ENCODE measurements at places on chromosomes 1 and 21.

GRCh38 chr1:81801651-81802456, 1.1 kb downstream of the ADGRL2 start:
- DNase-seq: no peak

DNA sequence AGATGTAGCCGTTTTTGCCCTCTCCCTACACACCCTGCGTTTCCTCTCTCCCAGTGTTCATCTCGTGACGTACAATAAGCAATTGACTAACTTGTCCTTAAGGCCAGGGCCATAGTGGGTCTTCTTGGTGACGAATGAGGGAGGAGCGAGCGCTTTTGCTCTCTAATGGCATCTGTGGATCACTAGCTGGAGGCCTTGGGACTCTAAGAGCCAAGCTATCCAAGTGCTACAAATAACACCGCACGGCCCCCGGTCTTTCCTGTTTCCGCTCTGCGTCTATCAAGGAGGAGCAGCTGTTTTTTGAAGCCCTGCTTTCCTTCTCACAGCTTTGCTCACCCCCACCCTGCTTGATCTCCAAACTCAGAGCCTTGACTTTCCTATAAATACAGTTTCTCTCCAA, 25.2 kb downstream of the EVA1C start:
- DNase-seq: no peak

DNA sequence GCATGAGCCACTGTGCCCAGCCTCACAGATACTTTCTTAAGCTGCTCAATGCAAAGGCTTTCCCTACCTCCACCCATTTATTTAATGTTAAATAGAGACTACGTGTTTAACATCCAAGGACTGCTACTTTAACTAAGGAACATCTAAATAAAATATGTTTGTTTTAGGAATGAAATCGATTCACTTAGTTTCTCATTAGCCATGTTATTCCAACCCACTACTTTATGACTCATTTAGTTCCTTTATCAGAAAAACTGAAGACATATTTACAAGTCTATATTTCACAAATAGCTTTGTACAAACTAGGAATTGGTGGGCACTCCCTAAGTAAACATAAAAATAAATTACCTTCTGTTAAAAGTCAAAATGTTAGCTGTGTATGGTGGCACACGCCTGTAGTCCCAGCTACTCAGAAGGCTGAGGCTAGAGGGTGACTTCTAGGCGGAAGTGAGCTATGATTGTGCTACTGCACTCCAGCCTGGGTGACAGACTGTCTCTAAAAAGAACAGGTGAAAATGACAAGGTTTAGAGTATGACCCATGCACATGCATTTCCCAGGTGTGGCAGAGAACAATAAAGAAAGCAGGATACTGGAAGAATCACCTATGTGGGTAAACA, 39.9 kb upstream of the AK4 start:
- DNase-seq: no peak

DNA sequence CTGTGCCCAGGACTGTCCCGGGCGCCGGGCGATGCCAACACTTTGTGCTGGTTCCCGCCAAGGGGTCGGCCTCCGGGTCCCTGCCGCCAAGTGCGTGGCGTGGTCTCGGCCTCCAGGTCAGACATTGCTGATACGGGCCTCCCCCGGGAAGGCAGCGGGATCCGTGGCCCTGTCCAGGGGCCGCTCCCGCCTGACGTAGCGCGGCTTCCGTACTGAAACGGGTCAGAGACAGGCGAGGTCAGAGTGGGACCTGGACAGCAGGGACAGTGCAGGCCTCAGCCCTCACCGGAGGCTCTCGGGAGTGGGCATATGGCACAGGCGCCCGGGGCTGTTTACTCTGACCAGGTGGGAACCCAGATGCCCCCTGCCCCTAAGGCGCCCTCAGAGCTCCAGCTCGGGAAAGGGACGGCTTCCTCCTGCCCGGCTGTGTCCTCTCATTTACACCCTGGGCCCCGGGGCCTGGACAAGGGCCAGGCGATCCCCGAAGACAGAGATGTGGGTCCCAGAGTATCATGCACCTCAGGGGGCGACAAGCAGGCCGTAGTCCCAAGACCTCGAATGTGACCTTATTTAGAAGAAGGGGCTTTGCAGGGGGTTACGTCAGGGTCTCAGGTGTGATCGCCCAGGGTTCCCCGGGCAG, 8.8 kb upstream of the RNF223 start:
- no peak for DNase-seq

DNA sequence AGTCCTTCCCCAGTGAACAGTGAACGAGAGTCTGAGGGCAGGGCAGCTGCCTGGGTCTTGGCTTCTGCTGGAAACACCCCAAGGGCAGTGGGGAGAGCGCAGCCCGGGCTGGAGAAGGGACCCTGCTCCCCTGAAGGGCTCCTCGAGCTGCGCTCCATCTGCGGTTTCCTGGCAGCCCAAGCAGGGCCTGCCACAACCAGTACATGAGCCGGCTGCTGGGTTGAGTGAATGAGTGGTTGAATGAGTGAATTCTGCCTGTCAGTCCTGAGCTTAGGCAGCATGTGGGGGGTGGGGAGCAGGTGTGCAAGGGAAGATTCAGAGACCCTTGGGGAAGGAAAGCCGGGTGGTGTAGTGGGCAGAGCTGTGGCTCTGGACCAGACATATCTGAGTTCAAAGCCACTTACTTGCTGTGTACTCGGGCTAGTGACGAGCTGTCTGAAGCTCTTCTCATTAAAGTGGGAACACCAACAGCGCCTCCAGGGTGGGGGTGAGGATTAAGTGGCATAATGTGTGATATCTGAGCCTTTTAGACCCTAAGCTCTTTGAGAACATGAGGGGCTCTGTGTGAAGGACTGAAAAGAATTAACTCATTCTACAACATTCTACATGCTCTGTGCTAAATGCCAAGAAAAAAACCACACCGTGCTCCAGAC, 3.7 kb downstream of the OPRD1 start:
- DNase-seq: no peak

DNA sequence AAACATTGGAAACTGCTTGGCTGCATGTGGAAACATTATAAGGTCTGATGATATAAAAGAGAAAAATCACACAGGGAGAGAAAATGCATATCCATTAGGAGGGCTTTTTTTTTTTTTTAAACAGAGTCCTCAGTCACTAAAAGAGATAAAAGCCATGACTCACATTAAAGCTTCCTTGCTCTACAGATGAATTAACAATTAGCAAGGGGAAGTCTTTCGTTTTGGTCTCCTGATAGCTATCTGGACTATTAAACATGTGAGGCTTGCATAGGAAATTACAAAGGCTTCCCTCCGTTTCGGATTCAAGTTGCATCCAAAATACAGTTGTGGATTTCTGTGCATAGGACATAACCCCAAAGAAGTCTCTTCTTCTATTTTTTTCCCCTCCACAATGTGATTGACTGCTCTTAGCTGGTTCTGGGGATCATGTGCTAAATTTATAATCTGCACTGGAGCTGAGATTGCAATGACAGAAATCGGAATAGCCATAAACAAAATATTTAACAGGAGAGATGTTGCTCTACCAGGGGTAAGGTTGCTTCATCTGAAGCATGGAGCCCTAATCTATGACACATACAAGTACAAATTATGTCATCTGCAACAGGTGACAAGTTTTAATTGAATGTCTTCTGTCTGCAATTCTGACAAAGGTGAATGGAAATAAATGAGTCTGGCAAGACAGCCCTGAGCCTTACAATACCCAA, 146.8 kb downstream of the ESRRG start:
- no peak for DNase-seq

- DNase-seq: no peak
These were observed 32.4 kb upstream of the MYSM1 start for GRCh38 chr1:58732087-58732775.

- DNase-seq: no peak
These were observed 30.9 kb downstream of the GPR161 start for GRCh38 chr1:168105846-168106245.

- DNase-seq: no peak
These were observed 202.9 kb downstream of the TBX15 start for GRCh38 chr1:118785246-118785645.

DNA sequence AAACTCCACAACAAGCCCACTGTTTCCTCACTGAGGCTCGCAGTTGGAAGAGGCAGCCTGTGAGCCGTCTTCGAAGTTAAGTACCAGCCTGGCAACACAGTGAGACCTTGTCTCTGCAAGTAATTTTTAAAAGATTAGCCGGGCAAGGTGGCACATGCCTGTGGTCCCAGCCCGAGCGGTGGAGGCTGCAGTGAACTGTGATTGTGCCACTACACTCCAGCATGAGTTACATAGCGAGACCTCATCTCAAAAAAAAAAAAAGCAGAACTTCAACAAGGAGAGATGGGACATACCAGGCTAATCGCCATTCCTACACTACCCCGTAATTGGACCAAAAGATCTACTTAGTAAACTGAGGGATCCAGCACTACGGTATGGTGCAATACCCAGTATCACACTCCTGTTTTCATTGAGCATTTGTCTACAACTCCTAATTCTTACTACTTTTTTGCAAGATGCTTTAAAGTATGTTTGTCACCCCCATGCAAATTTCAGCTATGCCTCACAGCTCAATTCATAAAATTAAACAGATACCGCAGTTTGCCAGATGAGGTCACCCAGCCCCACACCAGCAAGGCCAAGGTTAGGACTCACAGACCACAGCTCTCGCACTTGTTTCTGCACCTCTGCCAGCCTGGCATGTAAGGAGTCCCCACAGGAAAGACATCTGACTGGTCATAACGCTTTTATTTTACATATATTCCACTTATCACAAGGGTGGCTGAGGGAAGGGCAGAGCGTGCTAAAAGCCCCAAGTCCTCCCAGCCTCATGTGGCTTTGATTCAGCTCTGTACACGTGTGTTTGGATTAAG, 21.0 kb downstream of the SDE2 start:
- peak; percentile 85 for DNase-seq

DNA sequence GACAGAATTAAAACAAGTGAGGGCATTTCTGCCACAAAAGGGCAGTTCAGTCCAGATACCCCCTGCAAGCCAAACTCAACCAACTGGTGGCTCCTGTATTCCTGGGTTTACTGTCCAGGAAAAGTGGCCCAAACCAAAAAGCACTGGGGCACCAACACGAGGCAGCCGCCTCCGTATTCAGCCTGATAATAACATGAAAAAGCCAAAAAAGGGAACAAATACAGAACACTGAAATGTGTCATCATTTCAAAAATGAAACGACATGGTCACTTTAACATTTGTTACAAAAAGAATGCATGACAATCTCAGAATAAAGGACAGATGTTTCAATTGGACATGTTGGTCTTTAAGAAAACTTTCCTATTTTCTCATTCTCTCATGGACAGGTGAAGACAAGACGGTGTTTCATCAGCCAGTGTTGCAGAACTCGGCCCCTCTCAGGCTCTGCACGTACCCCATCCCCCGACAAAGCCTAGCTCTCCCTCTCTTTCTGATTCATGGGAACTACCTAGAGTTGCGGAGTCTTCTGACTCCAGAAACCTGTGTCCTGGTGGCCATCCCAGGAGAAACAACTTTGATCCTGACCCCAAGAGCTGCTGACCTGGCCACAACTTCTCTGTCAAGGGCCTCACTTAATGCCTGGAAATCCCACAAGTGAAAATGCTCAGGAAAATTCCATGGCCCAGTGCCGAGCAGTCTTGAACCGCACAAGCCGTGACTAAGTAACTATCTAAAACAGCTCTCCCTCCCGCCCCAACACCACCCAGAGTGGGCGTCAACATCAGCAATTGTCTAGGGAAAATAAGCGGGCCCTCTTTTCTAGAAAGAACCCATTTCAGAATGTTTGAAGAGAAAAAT, 27.1 kb downstream of the ZBTB17 start:
- no peak for DNase-seq

DNA sequence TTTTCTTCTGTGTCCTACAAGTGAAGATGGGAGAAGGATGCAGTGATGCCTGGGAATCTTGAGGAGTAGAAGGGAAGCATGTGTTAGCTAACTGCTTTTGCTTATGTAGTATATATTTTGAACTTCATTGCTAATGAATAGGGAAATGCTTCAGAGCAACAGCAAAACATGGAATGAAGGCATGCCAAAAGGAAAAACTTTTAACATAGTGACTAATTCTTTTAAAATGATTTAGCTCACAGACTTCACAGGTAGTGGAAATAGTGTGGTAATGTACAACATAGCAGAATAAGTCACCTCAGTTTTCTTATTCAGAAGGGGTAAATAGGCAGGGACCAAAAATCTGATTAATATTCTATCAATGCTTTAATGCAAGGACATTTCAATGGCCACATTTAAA, 95.5 kb downstream of the LYPLAL1 start:
- DNase-seq: no peak

- DNase-seq: no peak
These were observed 11.7 kb upstream of the ENO1 start for GRCh38 chr1:8889925-8890785.

DNA sequence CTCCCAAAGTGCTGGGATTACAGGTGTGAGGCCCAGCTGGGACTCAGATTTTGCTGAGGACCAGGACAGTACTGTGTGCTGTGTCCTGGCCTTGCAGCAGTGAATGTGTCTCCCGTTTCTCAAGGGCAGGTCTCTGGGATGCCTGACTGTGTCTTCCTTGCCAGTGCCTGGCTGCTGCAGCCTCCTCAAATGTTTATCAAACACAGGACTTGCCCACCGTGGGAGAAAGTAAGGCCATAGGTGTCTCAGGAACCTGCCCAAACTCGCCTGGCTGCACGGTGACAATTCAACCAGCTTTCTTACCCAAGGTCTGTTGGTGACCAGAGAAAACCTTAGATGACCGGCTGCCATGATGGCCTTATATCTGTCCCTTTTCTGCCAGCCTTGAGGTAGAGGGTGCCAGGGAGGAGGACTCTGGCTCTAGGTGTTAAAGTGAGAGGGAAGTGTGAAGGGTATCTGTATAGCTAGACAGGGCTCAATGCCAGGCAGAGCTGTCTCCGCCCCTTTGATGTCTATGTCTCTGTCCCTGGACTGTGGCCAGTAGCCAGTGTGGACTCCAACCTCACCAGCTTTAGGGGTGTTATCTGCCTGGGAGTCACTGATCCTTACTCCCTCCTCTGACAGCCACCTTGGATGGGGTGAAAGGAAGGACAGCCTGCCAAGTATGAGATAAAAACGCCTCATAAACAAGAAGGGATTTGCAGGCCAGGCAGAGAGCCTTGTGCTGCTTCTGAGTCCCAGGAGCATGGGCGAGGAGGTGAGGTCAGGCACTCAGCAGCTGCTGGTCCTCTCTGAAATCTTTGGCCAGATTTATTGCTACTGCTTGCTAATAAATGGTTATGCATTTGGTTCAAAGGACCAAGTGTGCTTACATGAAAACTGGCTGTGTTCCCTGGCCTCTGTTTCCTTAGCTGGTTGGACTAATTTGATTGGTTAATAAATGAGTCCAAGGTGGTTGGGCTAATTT, 22.3 kb downstream of the IL6R start:
- DNase-seq: no peak

GRCh38 chr1:216587715-216588114, 135.5 kb downstream of the ESRRG start:
- DNase-seq: no peak

- DNase-seq: no peak
These were observed 299.8 kb upstream of the USP25 start for GRCh38 chr21:15430023-15430422.

DNA sequence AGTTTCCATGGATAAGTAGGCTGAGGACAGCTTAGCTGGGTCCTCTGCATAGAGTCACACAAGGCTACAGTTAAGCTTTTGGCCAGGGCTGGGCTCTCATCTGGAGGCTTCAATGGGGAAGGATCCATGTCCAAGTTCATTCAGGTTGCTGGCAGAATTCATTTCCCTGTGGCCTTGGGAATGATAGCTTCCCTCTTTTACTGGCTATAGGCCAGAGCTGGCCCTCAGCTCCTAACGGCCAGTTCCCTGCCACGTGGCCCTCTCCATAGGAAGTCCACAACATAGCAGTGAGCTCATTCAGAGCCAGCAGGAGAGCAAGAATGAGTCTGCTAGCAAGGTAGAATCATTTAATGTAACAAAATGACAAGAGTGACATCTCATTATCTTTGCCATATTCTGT, 15.1 kb upstream of the PODN start:
- DNase-seq: no peak

- DNase-seq: no peak
These were observed 56.9 kb downstream of the LRRC8D start for GRCh38 chr1:89877756-89878155.
